ENCODE measurements at places on chromosomes 4 and X. TPM values are rescaled to one million over a fixed set of nuclear protein-coding genes. Genes with fewer than 3 reads are reported as not detected.

EREG gene
- 126 TPM for total RNA-seq

ART3 gene
- not detected for total RNA-seq

PAGE2 gene
- not detected for total RNA-seq

SLC9A7 gene
- 21.7 TPM for total RNA-seq

LRP2BP gene
- total RNA-seq: 1.6 TPM

KLHL15 gene
- 4.3 TPM for total RNA-seq

KLF8 gene
- 1.7 TPM for total RNA-seq

GLRA2 gene
- not detected for total RNA-seq

VCX3A gene
- not detected for total RNA-seq

STAP1 gene
- not detected for total RNA-seq

SMAD1 gene
- 35.1 TPM for total RNA-seq

CSN1S1 gene
- not detected for total RNA-seq

SH3RF1 gene
- total RNA-seq: 17.9 TPM

TMPRSS11B gene
- total RNA-seq: not detected

USP17L10 gene
- not detected for total RNA-seq

ARL9 gene
- 0.52 TPM for total RNA-seq

NXF2 gene
- not detected for total RNA-seq

XAGE1B gene
- total RNA-seq: not detected

FATE1 gene
- total RNA-seq: not detected

SYAP1 gene
- 23.5 TPM for total RNA-seq

ALAS2 gene
- not detected for total RNA-seq

MAPK10 gene
- total RNA-seq: 1.4 TPM

CT47B1 gene
- total RNA-seq: not detected

SOD3 gene
- total RNA-seq: 2.7 TPM

GIMD1 gene
- total RNA-seq: not detected

RAB33A gene
- total RNA-seq: not detected

CPZ gene
- total RNA-seq: 0.91 TPM

ACSL1 gene
- 12.4 TPM for total RNA-seq

GRIPAP1 gene
- 14.3 TPM for total RNA-seq

FGB gene
- total RNA-seq: not detected

TMEM156 gene
- 3.8 TPM for total RNA-seq

DRP2 gene
- 1.3 TPM for total RNA-seq

TMEM255A gene
- total RNA-seq: 0.24 TPM

PLXNB3 gene
- 1.4 TPM for total RNA-seq

NAP1L3 gene
- total RNA-seq: 2.8 TPM

CYBB gene
- not detected for total RNA-seq

SYN1 gene
- 3.5 TPM for total RNA-seq

AFF2 gene
- total RNA-seq: 0.16 TPM

TEX13B gene
- total RNA-seq: not detected

TLR10 gene
- not detected for total RNA-seq
